Activated CD4-positive, alpha-beta T cell treated with anti-CD3 and anti-CD28 coated beads for 36 hours (primary cell): ENCODE measurements at places on chromosomes 16 and 17.

DNA sequence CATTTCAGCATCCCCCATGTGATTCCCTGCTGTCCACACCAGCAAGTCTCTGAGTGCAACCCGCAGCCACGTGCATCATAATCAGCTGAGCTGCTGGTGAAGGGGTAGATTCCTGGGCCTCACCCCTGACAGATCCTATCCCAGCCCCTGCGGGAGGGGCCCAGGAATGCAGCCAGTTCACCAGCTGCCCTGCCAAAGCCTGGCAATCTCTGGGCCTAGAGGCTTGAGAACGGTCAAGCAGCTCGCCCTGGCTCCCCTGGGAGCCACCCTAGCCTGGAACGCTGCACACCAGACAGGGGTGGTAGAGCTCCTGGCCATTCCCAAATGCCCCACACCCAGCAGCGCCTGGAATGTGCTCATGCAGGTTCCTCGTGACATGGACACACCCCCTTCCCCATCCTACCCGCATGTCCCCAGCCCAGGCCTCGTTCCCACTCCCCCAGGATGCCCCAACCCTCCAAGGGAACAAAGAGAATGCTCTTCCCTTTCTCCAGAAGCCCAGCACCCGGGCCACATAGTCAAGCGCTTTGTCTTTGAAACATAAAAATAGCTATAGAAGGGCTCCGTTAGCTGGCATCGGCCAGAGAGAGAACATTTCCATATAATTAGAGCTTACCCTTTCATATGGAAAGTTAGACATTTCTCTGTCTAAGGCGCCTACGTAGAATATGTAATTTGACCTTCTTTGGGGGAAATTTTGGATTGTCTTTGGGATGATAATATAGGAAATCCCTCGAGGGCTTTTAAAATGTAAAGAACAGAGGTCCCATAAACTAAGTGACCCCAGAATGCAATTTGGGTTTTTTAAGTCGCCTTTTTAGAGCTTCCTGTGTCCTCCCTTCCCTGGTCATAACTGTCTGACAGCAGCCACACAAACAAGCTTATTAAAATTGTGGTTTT lies 3.4 kb downstream of the CEP295NL start:
- DNase-seq, result no peak

GRCh38 chr17:81291662-81292061 lies 3.4 kb downstream of the SLC38A10 start:
- peak; percentile 87 for DNase-seq

DNA sequence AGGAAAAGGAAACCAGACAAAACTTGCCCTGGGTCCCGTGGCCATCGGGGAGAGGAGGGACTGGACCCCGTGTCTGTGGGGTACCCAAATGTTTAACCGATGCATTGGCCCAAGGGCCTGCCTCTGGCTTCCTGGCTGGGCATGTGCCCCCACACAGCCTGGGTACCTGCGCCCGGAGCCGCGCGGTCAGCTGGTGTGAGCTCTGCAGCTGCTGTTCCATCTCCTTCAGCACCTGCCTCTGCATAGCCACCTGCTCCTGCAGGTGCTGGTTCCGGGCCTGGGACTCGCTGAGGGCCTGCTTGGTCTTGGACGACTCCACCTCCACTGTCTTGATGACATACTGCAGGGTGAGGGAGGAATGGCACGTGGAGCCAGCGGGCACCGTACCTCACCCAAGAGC lies 31.9 kb downstream of the KIFC3 start:
- DNase-seq, result no peak

- DNase-seq, result no peak
These were observed 24.4 kb downstream of the UBE2O start for GRCh38 chr17:76428511-76428910.

- DNase-seq, result no peak
These were observed 23.7 kb upstream of the SPNS2 start for GRCh38 chr17:4475001-4475400.

- DNase-seq, result no peak
These were observed 40.2 kb upstream of the CHMP6 start for GRCh38 chr17:80951121-80952090.

DNA sequence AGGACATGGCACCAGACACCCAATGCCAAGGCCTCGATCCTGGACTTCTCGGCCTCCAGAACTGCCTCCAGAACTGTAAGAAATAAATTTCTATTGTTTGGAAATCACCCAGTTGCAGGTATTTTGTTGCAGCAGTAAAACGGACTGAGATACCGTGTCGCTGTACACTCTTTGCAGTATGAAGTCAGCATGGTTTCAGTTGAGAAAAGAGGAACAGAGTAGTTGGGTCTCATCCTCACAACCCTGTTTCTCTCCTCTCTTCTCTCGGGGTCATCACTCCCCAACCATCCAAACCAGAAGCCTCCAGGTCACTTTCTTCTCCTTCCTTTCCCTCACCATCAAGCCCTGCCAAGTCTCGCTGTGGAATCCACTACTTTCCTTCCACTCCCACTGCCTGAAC lies 77.8 kb downstream of the ADCY9 start:
- DNase-seq, result no peak

- DNase-seq, result no peak
These were observed 4.9 kb downstream of the TRIM65 start for GRCh38 chr17:75891605-75892555.

DNA sequence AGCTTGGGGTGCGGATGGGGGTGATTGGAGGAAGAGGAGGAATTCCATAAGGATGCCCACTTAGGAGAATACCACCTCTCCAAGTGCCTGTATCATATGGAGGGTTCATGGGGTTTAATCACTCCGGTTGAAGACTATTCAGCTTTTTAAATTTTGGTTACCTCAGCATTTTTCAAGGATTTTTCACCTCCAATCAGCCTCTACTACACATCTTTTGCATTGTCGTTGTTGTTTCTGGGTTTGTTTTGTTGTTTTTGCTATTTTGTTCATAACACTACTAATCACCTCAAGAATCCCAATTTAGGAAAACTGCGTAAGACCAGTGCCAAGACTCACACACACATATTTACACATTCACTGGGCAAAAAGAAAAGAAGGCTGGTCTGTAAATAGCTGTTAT lies 619.5 kb upstream of the CDH5 start:
- DNase-seq, result no peak

GRCh38 chr16:88628512-88628974 lies 9.8 kb upstream of the IL17C start:
- DNase-seq, result peak; percentile 45

GRCh38 chr17:55690105-55690508 lies 32.6 kb downstream of the TMEM100 start:
- DNase-seq, result no peak

- no peak for DNase-seq
These were observed 14.6 kb downstream of the SRCIN1 start for GRCh38 chr17:38590988-38591758.

DNA sequence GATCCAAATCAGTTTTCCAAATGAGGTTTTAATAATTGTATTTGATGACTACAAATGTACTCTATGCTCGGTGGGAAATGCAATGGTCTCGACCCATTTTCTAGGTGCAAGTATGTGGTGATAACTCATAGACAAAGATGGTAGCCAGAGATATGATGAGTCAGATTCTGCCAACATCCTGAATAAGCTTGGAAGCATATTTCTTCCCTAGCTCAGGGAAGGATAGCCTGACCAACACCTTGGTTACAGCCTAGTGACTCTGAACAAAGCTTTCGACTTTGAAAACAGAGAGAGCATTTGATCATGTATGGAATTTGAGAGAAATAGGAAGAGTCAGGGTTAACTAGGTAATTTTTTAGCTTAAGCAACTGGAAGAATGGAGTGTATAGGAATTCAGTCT lies 128.3 kb upstream of the MYOCD start:
- DNase-seq, result no peak

- DNase-seq, result peak; percentile 67
These were observed 404.1 kb downstream of the WWOX start for GRCh38 chr16:78503602-78504001.

GRCh38 chr17:499951-500461 lies 147.4 kb upstream of the RPH3AL start:
- DNase-seq, result no peak

DNA sequence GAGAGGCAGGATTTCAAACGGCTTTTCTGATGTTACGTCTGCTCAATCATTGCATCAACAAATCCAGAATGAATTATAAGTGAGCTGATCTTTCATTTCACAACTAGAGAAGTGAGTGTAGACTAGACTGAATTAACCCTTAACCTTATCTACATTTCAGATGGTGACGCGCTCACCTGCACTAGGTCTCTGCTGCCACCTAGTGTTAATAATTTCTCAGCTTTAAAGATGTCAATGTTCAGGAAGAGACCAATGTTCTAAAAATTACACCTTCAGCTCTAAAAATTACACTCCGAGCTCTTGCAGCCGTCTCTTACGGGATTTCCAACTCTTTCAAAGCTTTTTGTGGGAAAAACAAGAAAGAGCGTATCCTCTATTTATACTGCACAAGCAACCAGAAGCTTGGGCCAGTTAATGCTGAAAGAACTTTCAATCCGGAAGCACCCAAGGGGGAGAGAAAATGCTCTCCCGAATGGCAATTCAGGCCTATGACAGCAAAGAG lies 88.2 kb upstream of the FA2H start:
- DNase-seq, result peak; percentile 37

GRCh38 chr17:49597928-49598655 lies 22.4 kb downstream of the NXPH3 start:
- DNase-seq, result no peak

DNA sequence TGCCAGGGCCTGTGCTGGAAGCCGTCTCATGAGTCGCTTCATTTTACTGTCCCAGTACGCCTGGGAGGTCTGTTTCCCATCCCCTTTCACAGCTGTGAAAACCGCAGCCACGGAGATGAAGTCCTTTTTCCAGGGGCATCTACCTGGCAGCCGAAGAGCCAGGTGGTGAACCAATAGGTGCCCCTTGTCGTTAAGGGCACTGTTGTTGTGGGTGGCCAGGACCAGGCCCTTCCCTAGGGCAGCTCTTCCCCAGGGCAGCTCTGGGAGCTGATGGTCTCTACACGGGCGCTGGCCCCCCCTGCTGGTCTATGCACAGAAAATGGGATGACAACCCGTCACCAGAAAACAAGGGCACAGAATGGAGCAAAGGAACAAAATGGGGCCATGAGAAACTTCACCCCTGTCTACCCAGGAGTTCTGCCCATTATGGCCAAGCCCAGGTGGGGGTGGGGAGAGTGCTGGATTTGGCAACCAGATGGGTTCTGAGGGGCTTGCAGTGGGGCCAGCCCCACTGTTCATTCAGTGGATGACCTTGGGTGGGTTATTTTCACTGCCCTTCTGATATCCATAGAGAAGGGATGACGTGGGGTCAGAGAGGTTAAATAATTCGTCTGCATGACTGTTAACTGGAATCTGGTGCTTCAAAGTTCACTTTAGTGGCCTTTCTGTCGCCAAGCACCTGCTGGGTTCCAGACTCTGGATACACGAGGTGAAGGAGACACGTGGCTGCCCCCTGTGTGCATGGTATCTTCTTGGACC lies 11.5 kb downstream of the RMI2 start:
- DNase-seq, result peak; percentile 79

DNA sequence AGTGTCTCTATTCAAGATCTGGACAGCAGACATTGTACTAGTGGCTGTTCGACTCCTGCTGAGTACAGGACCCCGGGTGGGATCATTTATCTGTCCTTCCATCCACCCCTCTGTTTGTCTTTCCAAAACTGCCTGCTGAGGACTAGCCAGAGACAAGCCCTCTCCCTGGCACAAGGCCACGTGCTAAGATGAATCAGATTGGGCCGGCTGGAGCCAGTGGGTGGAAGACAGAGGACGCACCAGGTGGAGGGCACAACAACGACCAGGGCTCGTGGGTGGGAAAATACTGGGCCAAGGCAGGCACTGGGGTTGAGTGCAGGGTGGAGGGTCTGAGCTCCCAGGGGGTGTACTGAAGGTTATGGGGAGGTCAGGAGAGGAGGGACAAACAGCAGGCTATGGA lies 1.4 kb upstream of the CA7 start:
- DNase-seq, result no peak

DNA sequence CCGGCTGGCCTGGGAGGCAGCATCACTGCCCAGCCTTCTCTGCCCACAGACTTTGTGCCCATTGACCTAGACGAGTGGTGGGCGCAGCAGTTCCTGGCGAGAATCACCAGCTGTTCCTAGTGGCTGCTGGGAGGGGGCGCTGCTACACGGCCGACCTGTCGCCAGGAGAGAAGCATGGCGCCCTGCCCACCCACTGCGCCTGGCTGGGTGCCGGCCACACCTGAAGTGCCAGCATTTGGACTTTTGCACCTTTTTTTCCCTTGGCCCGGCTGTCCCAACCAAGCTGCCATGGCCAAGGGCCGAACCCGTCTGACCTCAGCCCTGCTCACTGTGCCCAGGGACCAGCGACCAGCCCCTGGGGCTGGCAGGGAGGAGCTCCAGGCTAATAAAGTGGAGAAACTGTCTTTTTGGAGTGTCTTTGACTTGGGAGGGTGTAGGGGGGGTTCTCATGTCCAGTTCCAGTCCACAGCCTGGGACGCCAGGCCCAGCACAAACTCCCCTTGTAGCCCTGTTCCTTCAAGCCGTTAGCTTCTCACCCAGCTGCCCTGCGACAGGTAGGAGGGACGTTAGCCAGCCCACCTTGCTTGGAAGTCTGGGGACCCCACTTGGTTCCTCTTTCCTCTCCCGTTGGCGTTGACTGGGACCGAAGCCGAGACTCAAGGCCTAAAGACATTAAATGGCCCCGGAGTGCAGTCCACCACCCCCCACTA lies 939 bp upstream of the WDR90 start:
- DNase-seq, result peak; percentile 79

DNA sequence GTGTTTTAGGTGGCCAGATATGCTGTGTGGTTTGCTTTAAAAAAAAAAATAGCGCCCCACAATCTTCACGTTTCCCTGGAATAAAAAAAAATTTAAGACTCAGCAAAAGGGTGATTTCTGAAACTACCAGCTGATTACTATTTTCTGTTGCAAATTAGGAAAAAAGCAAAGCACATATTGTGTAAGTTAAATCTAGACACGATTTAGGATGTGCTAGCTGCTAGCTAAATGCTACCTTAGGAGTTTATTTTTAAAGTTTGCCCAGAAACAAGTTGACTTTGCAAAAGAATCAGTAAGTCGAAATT lies 944 bp upstream of the MARF1 start:
- no peak for DNase-seq

- DNase-seq, result no peak
These were observed 14.0 kb upstream of the EMP2 start for GRCh38 chr16:10594312-10594950.

GRCh38 chr17:35373534-35373983 lies at the start of gene SLFN11:
SLFN11 (minus strand) TSS chr17:35373621; CDS start chr17:35363807, 9,814 bp downstream.
- DNase-seq, result peak; percentile 95

DNA sequence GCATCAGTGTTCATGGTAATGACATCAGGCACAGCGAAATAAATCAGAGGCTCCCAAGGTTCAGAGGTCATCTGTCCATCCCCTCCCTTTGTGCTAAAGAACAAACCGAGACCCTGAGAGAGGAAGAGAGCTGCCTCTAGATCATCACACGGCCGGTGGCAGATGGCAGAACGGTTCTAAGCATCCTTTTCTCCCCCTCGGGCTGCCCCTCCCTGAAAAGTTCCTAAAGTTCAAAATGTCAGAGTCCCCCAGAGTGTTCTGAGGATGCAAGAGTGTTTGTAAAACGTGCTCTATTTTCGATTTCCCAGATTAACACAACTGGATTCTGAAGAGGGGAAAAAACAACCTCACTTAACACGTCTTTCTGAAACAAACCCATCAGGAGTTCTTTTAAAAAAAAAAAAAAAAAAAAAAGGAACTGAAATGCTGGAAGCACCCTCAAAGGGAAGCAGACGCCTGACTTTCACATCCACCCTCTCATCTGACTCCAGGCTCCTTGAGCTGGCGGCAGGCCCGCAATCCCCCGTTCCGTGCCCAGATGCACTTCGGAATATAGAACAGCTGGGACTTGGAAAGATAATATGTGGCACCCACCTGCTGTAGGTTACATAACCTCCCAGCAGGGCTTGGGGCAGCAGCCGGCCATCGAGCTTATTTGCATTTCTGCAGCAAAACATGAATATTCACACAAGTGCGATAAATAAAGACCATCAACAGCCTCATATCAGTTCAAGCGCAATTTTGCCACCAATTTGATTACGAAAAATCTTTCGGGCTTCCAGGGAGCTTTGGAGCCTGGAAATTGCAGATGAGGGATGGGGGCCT lies 115.5 kb upstream of the SMURF2 start:
- DNase-seq, result no peak
